ENCODE measurements at places on chromosomes 11 and 22.

DNA sequence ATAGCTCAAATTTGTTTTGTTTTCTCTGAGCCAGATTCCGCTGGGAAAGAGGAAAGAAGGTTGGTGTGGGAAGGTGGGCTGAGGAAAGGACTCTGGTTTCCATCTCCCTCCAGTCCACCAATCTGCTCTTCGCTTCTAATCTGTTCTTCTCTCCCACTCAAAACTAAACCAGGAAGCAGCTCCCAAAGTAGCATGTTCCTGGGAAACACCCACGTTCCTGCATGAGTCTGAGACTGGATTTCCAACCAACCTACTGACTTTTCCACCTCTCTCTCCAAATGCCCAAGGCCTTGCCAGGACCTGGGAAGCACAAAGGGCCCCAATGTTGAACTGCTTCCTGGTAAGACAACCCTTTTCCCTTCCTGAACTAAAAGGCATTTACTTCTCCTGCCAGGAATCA is 110.2 kb downstream of the WT1 start:
- no peak for DNase-seq

GRCh38 chr11:67024410-67024809 is 1.5 kb downstream of the SYT12 start:
- DNase-seq = peak; percentile 45

GRCh38 chr11:30855383-30856006 is 269.3 kb upstream of the MPPED2 start:
- DNase-seq = no peak

- no peak for DNase-seq
These were observed 10.1 kb upstream of the OR4A15 start for GRCh38 chr11:55357560-55358184.

DNA sequence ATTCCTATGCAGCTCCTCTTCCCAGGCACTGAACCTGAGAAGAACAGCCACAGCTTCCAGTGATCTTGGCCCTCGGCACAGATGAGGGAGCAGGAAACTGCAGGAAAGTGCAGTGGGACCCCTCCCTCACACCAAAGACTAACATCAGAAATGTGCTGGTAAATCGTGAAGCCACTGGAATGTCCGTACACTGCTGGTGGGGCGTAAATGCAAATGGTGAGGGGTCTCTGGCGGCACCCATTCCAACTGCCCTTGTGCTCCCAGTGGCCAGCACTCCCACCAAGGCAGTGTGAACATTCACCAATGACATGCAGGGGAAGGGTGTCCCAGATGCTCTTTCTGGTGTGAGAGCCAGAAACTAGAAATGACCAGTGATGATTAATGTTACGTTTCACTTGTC is 574.0 kb downstream of the BRD1 start:
- no peak for DNase-seq

GRCh38 chr11:122850076-122850631 is 11.9 kb downstream of the CRTAM start:
- no peak for DNase-seq

- no peak for DNase-seq
These were observed 39.7 kb upstream of the CALCA start for GRCh38 chr11:15011776-15012345.

- no peak for DNase-seq
These were observed 11.8 kb upstream of the BCR start for GRCh38 chr22:23168391-23169042.

DNA sequence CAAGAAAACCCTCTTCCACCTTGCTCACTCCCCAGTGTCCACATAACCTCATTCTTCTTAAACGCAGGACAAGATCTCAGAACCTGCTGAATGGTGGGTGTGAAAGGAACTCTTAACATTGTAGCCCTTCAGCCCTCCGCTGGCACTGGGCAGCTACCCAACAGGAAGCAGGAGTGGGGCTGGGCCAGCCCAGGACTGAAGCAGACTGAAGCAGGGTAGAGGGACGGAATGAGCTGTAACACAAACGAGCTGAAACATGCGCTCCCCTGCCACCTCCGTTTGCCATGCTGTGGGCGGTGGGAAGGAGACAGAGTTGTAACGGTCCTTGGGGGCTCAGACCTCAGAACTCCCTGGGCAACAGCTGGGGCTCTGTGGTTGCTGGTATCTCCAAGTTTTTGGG is 23.6 kb downstream of the NPAT start:
- no peak for DNase-seq

DNA sequence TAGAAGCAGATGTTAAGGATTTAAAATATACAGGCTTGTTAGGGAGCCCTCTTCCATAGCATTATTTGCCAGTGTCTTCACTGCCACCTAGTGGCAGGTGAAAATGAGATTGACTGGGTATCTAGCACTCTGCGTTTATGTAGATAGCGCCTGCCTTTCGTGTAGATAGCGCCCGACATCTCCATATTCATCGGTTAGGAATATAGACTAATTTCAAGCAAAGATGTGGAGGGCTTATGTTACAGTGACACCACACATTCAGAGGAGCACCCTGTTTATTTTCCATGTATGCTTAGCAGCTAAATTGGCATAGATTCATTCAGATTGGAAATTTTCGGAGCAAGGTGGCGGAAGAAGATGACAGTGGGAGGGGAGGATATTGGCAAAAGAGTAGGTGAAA is 72.0 kb downstream of the SLC5A12 start:
- DNase-seq = no peak

DNA sequence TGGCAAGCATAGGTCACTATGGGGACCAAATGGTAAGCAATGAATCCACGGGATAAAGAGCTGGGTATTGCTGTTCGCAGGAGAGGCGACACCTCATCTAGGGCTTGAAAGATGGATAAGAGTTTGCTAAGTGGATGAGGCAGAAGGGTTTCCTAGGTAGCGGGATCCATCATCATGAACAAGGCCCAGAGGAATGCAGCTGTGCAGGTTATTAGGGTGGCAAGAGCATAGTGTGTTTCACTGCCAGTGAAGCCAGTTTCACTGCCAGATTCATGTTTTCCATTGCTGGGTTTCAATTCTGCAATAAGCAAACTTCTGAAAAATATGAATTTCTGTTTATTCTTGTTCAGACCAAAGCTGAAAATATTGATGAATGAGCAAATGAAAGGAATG is 27.2 kb downstream of the WEE1 start:
- no peak for DNase-seq

- peak; percentile 36 for DNase-seq
These were observed 4.9 kb downstream of the OVOL1 start for GRCh38 chr11:65791719-65792213.

- no peak for DNase-seq
These were observed 91.7 kb upstream of the CSNK2A3 start for GRCh38 chr11:11444804-11445131.

- no peak for DNase-seq
These were observed 29.8 kb downstream of the TBC1D22A start for GRCh38 chr22:46792061-46792796.

GRCh38 chr22:40067639-40068038 is 72.9 kb downstream of the FAM83F start:
- DNase-seq = no peak

- DNase-seq = peak; percentile 47
These were observed 20.2 kb downstream of the RTN4RL2 start for GRCh38 chr11:57480409-57481137.

DNA sequence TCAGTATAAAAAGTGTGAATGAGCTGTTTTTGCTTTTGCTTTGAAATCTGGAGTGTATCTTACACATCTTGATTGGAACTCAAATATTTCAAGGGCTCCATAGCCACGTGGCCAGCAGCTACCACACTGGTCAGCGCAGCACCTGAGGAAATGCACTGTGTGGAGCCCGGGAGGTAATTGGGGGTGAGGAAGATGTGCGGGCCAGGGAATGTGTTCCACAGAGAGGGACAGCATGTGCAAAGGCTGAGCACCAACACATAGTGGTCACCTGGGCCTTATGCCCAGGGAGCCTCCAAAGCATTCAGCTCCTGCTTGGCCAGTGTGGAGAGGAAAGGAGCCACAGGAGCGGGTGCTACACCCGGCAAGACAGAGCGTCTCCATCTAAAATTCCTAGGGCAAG is 20.8 kb downstream of the RELT start:
- DNase-seq = no peak

DNA sequence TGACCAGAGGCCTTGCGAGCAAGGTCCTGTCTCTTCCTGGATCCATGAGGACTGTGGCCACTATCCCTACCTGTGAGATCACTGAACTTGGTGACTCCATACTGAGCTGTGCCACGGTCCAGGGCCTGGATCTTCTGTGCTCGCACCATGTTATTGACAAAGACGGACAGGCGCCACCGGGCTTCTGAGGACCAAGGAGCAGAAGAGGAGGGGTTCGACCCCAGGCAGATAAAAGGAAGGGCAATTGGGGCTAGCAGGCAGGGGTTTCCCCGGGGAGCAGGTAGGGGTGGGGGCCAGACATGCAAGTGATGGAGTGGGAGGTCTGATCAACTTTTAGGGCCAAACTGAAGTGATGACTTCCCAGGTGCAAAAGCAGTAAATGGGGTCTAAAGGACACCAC is 2.2 kb downstream of the CTSF start:
- DNase-seq = no peak

DNA sequence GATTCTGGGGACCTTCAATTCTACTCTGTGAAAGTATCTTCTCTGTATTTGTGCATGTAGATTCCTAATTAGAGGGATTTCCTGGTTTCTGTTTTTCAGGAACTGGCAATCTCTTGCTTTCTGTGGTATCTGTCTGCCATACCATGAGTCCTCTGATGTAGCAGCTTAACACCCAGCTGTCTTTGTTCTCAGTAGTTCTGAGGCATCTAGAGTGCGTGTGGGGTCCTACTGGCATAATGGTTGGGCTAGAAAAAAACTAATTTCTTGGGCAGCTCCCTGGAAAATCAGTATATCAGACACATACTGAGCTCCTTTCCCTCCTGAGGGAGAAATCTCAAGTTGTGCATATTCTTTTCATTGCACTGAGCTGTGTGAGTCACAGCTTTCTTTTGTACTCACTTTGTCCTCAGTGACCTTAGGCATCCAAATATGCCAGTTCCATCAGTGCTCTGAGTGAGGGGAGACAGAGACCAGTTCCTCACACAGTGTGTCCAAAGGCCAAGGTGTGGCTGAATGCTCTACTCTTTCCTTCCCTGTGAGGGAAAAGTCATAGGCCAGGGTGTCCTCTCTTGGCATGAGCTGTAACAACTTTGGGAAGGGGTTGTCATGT is 35.5 kb upstream of the SLC22A24 start:
- DNase-seq = no peak

- DNase-seq = peak; percentile 69
These were observed 164.6 kb downstream of the ETS1 start for GRCh38 chr11:128422576-128423370.

GRCh38 chr11:12811861-12812260 is 137.6 kb downstream of the TEAD1 start:
- no peak for DNase-seq

- DNase-seq = peak; percentile 27
These were observed 68.1 kb upstream of the BID start for GRCh38 chr22:17842386-17842785.

DNA sequence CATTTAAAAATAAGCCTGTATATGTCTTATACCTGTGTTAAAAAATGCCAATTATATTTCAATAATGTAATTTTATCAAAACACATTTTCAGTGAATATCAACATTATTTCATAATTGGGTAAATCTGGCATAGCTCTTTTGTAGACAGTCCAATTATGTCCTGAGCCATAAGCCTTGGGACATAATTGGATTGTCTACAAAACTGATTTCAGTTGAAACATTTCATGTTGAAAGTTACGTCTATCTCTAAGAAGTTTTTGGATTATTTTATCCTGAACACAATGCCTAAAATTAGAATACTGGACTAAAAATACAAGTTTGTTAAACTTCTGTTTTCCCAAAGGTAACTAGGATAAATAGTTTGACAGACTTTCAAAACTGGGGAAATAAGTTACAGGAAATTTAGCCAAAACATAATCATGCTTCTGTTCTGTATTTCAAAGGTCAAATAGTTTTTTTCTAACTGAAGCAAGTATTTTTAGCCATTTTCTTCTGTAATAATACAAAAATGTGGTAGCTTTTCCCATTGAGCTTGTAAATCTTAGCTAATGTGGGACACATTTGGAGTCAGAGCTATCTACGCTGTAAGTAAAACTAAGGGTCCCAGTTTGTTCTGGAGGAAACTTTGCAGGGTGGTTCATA is 100.7 kb upstream of the BIRC3 start:
- no peak for DNase-seq

- no peak for DNase-seq
These were observed 33.4 kb downstream of the ADM start for GRCh38 chr11:10338287-10338686.

DNA sequence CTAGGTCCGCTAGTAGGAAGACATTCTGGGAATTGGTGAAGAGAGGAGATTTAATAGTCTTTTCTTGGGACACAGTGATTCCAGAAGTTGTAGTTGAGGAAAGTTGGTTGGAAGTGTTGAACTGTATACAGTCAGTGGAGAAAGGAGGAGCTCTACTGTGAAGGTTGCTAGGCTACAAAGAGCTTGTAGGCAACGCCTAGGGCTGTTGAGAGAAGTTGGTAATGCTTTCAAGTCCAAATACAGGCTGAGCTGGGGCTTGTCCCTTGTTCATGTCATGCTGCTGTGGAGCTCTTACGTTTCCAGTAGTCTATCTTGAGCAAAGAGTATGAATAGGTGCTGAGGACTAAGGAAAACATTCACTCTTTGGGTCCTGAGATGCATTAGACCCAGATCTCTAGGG is 1.1 kb downstream of the TBCEL start:
- no peak for DNase-seq

DNA sequence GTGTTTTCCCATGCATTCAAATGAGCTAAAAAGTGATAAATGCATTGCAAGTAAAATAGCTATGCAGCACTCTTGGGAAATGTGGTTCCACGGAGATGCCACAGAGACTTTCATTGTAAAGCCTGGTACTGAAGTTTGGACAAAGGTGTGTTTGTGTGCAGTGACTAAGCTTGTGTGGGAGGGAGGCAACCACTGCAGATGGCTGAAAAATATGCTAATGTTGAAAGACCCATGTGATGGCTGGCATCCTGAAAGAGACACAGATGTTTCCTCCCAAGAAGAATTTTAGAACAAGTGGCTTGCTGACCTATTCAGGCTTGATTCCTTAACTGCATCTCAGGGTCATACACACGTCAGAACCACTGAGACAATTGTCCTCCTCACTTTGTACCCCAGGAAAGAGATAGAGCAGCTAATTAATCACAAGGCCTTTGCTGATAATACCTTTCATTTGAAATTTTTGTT is 73.8 kb downstream of the FAM76B start:
- DNase-seq = peak; percentile 14

DNA sequence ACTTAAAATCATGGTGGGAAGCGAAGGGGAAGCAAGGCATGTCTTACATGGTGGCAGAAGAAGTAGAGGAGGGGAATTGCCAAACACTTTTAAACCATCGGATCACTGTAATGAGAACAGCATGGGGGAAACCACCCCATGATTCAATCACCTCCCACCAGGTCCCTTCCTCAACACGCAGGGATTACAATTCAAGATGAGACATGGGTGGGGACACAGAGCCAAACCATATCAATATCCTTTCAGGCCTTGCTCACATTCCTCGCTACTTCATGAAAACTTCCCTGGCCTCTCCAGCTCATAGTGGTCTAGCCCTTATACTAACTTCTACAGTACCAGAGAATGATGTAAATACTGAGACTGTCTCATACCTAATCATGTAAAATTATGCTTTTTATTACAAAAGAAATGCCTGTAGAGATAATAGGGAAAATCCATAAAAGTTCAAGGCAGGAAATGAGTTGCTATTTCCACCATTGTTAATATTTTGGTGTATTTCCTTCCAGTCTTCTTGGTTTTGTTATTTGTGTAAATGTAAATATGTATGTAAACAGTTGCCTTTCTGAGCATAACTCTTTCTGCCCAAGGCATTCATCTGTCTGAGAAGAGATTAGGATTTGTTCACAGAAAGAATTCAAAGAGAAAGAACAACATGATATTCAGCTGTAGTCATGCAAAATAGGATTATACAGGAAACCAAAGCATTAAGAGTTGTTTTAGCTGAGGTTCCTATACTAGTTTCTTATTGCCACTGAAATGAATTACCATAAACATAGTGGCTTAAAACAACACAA is 104.3 kb upstream of the LDLRAD3 start:
- no peak for DNase-seq

Data from activated effector memory CD4-positive, alpha-beta T cell treated with Interleukin-2 at 50 U/mL for 16 hours (primary cell).